ENCODE measurements at places on chromosomes 4 and X.
A peak's percentile ranks its signal among the peaks of the same experiment; 100 is the strongest.

- no peak for DNase-seq
These were observed 61.1 kb downstream of the BANK1 start for GRCh38 chr4:101851672-101852071.

DNA sequence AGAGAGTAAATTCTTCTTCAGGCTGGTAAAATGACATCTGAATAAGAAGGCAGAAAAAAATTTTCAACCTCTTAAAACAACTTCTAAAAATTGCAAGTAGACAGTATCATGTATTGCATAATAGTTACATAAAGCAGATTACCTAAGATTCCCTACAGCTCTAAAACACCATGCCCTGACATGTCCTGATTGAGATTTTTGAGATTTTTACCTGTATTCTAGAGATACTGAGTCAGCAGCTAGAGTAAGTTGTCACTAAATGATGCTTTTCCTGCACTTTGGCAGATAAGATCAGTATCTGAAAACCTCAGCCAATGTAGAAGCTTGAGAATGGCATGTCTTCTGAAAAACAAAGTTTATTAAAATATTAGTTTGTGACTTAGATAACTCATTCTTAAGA, 713.6 kb downstream of the CCSER1 start:
- no peak for DNase-seq

GRCh38 chr4:94504545-94504944, 52.8 kb downstream of the PDLIM5 start:
- DNase-seq, result no peak

DNA sequence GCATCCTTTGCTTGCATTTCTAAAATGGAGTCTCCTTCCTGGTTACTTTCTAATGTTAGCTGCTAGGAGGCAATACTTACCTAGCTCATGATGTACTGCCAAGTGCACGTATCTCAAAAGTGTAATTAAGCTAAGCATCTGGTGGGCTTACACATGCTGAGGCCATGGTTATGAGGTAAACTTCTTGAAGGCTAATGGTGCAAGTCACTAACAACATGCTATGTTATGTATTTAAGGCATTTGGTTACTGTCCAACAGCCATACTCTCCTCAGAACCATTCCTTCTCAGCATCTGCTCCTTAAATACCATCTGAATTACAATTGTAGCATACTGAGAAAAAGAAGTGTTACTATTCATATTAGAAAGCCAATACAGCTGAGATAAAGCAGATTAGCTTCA, 318.6 kb upstream of the BMP3 start:
- no peak for DNase-seq

DNA sequence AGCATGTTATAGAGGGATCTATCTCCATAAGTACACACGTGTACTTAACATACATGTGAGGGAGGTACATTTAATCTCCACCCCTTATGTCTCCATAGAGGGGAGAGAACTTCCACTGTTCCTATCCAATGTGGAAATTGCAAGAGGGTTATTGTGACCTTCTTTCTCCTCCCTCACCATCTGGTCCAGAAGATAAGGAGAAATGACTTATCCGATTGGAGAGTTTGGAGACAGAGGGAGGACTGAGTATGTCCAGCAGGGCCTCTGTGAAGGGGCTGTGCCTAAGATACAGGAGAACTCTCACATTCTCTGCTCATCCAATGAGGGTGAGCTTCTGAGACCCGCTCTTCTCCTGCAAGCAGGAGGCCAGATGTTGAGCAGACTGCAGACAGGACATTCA, 113.1 kb downstream of the QDPR start:
- no peak for DNase-seq

DNA sequence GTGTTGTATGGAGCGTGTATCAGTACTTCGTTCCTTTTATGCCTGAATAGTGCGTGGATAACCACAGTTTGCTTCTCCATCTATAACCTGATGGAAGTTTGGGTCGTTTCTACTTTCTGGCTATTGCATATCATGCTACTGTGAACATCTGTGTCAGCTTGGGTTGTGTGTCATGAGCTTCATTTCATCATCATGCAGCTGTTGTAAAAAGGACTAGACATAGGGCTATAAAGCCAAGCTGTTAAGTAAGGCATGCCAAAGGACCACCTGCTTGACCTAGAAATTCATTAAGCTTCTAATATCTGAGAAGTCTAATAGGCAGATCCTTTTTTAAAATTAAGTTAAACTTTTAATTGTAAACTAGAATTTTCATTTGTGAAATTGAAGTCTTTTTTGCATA, 18.4 kb downstream of the SMS start:
- DNase-seq, result no peak

DNA sequence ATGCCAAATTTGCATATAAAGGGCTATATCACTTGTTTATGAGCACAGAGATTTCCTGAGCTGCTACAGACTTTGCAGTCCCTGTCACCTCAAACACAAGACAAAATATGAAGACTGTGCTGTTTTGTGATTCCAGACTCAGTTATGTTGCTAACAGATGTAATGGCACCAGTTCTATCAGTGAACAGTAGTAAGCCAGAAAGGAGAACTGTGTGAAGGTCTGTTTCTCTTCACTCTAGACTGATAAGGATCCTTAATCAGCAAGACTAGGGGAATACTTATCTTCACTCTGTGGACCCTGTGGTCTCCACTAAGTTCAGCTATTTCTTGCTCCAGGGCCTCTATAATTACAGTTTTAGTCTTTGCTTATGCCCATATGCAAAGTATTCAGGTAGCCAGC, 82.7 kb downstream of the ANXA5 start:
- DNase-seq, result no peak

- DNase-seq, result no peak
These were observed 127.2 kb downstream of the CHRNA9 start for GRCh38 chr4:40462326-40462725.

GRCh38 chrX:11064276-11064675, 46.9 kb upstream of the HCCS start:
- DNase-seq, result no peak

DNA sequence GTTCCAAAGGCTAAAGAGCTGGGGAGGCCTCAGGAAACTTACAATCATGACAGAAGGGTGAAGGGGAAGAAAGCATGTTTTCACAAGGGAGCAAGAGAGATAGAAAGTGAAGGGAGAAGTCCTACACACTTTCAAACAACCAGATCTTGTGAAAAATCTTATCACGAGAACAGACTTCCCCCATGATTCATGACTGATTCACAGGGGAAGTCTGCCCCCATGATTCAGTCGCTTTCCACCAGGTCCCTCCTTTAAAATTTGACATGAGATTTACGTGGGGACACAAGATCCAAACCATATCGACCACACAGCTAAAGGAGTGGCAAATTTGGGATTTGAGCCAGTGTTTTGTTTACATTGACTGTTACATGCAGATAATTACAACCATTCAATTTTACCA, 971.1 kb upstream of the HS3ST1 start:
- DNase-seq, result no peak

DNA sequence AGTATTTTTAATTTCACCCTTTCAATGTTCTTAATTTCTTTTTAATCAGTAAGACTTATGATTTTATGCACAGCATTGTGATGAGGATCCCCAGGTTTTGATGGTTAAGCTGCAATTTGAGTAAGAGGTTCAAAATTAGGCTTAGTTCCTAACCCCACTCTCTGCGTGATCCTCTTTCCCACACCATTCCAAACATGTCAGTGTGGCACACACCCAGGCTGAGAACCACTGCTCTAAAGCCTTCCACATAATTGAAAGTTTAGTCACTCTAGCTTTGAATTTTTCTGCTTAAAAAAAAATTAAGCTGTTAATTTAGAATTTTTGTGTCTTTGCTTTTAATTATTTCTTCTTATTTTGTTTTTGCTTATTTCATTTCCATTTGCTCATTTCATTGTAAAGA, 68.8 kb upstream of the SLC7A11 start:
- DNase-seq, result no peak

DNA sequence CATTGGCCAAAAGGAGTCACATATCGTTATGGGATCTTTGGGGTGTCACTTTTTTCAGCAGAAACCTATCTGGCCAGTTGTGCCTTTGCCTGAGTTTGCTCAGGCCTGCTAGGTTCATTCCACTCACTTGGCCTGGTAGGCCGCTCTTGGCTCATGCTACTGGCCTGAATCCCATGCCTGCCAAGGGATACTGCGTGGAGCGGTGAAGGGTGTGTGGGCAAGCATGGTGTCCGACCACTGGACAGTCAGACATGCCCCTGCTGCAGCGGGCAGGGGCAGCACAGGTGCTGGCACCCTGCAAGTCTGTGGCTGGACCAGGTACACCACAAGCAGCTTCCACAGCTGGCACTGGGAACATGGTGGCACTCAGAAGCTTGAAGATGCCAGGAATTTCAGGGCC, 11.3 kb upstream of the PPM1K start:
- no peak for DNase-seq

- DNase-seq, result peak; percentile 6
These were observed 48.5 kb downstream of the TSPAN5 start for GRCh38 chr4:98609934-98610333.

DNA sequence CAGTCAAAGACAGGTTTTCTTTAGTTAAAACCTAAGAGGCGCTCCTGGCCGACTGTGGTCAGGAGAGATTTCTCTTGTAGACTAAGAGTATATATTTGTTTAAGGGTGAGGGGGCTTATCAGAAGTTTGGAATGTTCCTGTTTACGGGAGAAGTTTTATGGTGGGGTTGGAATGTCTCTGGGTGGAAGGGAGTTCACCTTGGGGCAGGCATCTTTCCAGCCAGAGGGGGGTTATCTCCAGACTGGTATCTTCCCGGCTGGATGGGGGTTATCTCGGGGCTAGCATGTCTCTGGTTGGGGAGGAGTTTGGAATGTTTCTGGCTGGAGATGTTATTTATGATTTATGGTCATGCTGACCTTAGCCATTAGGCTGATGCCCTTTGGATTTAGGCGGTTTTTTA, 116.0 kb downstream of the COX7B2 start:
- no peak for DNase-seq

DNA sequence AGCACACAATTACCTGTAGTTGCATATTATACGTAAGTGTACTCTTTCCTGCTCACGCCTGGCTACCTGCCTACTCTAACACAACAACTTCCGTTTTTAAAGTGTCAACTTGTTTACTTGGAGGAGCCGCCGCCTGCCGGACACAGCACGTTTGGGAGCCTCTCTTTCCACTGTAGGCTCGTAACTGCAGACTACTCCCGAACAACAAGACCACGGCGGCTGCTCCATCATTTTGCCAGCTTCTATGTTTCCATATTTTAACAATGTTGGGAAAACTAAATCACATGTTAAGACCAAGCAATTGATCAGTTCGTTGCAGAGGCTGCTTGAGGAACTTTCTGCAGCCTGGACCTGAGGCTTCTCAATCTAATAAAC, 841 bp downstream of the MTNR1A start:
- no peak for DNase-seq

DNA sequence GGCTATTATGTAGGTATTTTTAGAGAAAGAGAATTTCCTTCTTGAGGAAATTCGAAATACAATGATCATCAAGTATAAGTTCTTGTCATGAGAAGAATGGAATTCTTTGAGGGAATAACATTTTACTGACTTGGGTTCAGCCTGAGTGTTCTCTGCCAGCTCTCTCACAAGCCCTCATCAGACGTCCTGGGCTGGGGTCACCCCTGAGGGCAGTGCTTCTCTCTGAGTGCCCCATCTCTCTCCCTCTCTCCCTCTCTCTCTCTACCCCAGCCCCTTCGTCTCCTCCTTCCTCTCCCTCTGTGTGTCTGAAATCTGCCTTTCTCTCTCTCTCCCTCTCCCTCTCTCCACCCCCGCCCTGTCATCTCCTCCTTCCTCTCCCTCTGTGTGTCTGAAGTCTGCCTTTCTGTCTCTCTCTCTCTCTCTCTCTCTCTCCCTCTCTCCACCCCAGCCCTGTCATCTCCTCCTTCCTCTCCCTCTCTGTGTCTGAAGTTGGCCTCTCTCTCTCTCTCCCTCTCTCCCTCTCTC, 241.7 kb upstream of the PSAPL1 start:
- no peak for DNase-seq

DNA sequence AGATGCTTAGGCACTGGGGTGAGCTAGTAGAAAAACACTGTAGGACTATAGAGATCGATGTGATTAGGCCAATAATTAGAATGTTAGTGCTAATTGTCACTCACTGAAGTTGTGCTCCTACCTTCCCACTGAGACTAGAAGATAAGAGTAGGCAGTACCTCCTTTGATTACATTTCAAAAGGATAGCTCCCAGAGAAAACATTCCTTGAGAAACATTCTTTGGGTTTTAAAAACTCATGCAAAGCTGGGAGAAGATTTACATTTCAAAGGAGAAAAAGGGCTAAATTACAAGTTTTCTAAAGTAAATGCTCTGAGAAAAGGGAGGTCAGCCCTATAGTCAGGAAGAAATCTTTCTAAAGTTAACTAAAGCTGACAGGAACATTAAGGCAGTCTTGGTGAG, 860.3 kb upstream of the NDST4 start:
- DNase-seq, result no peak

DNA sequence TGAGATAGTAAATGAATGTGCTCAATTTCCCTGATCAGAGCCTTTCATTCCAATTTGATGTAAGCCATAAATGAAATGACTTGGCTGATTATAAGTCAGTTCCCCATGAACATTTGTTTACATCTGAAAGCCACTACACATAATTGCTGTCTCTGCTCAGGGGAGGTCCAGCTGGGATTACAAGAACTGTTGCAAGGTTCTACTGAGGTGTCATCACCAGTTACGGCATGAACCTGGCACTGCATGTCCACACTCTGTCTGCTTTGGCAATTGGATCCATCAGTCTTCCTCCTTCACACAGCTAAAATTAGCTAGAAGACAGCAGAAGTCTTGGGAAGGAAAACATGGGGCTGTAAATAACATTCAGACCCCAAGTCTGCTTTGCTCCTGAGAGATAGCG, 12.8 kb upstream of the MBNL3 start:
- DNase-seq, result no peak
